ENCODE measurements at places on chromosomes 2 and 18. TPM values are rescaled to one million over a fixed set of nuclear protein-coding genes. Genes with fewer than 3 reads are reported as not detected.

- DNase-seq, result no peak
Observed at GRCh38 chr2:68741238-68741637, 6.6 kb downstream of the ARHGAP25 start.

DNA sequence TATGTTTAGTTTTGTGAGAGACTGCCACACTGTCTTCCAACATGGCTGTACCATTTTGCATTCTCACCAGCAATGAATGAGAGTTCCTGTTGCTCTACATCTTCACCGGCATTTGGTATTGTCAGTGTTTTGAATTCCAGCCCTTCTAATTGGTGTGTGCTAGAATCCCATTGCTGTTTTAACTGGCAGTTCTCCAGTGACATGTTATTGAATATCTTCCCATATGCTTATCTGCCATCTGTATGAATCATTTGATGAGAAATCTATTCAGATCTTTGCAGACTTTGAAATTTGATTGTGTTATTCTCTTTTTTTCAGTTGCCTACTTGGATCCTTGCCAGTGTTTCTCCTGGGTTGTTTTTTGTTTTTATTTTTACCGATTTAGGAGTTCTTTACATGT lies 99.0 kb downstream of the SNTG2 start:
- no peak for DNase-seq

GRCh38 chr2:149725234-149725633 lies 137.7 kb upstream of the MMADHC start:
- no peak for DNase-seq

SH3RF3 gene
- total RNA-seq, result 0.45 TPM

DNA sequence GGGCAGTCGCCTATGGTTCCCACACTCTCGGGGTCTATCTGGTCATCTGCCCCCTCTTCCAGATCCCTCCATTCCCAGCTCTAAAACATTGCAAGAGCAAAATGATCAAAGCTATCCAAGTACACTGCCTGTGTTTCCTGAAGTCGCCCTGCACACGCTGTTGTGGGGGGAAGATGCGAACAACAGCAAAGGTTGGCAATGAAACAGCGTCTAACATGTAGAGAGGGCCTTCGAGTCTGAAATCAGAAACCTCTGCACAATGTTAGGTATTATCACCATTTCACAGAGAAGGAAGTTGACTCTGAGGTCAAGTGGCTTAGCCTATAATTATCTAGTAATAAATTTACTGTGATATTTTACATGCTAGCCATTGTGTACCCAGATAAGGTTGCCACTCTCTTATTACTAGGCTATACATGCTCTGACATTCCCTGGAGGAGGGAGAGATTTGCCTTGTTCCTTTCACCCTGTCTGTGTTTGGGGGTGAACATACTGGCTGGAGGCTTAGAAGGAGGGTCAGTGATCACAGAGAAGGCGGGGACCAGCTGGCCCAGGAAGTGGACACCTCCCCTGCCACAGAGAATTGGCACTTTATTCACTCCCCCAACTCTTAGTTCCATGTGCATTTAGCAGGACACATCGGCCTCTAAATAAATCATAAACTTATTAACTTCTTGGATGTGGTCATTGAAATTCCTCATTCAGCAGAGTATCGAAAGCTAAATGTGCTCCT lies 36.8 kb downstream of the KCTD1 start:
- no peak for DNase-seq

CXCR2 gene
- not detected for total RNA-seq

DNA sequence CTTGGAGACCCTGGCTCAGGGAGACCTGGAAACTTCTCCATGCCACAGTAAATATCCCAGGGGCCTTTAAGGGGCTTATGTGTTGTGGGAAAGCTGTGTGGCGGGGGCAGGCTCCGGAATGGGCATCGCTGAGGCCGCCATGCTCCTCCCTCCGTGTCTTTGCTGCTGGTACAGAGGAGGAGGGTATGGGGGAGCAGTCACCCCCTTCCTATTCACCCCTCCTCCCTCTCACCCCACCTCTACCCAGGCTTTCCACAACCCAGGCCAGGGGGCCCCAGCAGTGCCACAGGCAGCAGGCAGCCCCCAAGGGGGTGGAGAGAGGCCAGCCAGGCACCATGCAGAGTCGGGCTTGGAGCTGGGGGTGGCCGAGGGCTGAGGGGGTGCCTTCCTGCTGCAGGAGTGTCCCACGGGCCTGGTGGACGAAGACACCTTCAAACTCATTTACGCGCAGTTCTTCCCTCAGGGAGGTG lies 28.0 kb upstream of the FAHD2A start:
- DNase-seq, result no peak

DNA sequence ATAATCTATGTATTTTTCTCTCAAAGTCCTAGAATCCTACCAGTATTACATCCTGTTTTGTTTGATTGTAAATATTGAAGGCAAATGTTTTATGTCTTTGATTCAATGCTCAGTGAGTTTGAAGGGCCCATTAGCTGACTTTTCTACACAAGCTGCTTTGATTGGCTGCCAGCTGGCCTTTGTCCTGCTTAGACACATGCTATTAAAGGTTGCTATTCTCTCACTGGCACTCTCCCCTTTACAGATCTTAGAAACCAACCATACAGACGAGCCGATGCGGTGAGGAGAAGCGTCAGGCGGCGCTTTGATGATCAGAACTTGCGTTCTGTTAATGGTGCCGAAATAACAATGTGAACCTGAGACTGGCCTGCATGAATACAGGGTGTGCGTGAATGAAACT lies 69.7 kb downstream of the PRPF40A start:
- DNase-seq, result no peak

TET3 gene
- 4.7 TPM for total RNA-seq

Measured in H4 (cell line).